ENCODE measurements at places on chromosomes 16 and 17.

GRCh38 chr16:13553453-13553985 is 366.4 kb upstream of the ERCC4 start:
- no peak for DNase-seq

GRCh38 chr16:4833584-4833983 is 13.5 kb downstream of the GLYR1 start:
- no peak for DNase-seq

GRCh38 chr17:36600936-36601302 is 464 bp upstream of the MRM1 start:
- no peak for DNase-seq

DNA sequence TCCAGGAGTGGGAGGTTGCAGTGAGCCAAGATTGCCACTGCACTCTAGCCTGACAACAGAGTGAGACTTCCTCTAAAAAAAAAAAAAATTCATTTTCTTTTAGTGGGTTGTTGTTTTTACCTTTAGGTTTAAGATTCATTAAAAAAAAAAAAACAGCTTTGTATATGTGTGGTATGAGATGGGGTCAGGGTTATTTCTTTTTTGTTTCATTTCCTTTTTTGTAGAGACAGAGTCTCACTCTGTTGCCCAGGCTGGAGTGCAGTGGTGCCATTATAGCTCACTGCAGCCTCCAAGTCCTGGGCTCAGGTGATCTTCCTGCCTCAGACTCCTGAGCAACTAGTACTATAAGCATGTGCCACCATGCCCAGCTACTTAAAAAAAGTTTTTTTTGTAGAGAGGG is 47.0 kb downstream of the BCAS3 start:
- DNase-seq = no peak

DNA sequence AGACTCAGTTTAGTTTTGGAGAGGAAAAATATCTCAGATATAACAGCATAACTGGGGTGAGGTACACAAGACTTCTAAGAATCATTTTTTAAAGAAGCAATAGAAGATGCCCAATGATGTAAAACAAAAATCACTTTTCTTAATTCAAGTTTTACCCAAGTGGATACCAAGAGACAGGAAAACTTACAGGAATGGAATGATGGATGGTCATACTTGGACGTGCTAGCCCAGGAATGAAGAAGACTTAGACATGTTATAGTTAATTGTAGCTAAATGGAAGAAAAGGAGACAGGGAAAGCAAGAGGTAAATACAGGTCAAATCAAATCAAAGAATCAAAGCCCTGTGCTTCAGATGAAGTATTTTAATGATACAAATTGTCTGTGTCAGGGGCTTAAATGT is 312.7 kb upstream of the KCNJ16 start:
- no peak for DNase-seq

- DNase-seq = no peak
These were observed 214.9 kb downstream of the STX8 start for GRCh38 chr17:9360677-9361081.

DNA sequence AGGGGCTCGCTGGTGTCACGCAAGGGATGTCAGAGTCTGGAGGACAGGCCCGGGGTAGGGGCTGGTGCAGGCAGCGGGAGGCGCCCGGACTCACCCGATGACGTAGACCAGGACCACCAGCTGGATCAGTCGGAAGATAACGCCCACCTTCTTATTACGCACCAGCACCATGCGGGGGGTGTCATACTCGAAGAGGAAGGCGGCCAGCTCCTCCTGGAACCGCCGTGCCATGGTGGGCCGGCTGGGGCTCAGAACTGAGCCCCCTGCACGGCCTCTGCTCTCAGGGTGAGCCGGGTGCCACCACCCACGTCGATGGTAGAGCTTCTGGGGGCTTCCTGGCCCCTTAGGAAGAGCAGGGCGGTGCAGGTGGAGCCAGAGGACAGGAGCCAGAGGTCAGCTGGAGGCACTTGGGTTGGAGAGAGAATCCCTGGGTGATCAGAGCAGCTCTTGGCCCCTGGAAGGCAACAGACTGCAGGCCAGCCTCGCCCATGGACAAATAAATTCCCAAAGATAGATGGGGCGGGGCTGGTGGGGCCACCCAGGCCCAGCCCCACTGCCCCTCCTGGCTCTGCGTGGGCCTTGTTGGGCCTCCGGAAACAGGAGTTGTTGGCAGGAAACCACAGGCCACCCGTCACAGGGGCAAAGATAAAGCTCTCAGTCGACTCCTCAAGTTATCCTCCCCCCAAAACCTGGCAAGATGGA is at the start of gene P2RX1:
Gene P2RX1, minus strand, starts transcription at position 471 of the 702 bp plus-strand sequence. Its CDS starts 240 bp downstream, at position 231.
- no peak for DNase-seq

DNA sequence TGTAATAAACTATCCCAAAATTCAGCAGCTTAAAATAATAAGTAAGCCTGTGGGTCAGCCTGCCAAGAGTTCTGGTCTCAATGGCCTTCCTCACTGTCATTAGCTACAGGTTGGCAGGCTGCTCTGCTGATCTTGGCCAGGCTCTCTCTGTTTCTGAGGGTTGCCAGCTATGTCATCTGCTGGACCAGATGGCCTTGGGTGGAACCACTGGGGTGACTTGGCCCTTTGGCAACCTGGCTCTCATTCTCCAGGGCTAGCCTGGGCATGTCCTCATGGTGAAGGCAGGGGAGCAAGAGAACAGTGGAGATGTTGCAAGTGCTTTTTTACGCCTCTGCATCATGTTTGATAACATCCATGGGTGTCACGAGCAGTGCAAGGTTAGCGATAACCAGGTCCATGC is 13.9 kb downstream of the ITGAM start:
- no peak for DNase-seq

DNA sequence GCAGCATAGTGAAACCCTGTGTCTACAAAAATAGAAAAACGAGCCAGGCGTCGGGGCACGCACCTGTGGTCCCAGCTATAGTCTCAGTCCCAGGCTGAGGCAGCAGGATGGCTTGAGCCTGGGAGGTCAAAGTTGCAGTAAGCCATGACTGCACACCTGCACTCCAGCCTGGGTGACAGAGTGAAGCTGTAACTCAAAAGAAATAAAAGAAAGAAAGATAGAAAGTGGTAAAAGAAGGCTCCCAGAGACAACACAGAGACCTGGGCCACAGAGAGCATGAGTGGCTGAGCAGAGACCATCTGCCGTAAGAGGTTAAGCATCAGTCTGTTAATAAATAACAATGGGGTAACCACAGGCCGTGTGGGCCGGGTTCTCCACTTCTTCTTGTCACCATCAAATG is 15.3 kb upstream of the HEXD start:
- DNase-seq = no peak

- no peak for DNase-seq
These were observed 23.7 kb downstream of the ALOX15 start for GRCh38 chr17:4617590-4618351.

GRCh38 chr17:65163990-65164495 is 26.9 kb downstream of the RGS9 start:
- DNase-seq = no peak

DNA sequence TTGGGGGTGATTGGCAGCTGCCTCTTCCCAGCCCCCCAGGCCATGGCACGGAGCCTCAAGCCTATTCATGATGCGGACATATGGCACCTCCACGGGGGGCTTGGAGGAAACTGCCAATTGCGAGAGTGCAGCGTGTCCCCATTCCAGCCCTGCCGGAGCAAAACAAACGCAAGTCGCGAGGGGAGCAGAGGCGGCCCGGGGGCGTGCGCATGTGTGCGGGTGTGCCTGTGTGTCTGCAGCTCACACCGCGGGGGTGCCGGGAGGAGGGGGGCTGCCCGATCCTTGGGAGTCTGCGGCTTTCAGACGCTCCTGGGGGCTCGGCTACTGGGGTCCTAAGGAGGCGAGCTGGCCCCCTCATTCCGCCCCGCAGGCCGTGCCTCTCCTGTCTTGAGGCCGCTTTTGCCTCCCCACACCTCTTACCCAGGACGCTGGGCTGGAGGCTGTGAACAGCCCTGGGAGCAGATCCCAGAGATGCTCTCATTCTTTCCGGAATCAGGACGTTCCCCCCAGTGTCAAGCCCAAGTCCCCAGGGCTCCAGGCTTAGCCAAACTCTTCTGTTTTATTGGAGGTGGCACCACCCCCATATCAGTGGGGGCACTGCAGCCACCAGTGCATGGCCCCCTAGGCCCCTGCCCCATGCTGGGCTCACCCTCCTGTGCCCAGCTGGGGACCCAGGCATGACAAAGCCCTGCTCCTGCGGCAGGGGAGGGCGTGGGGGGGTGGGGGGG is 29.1 kb downstream of the ENDOV start:
- no peak for DNase-seq

DNA sequence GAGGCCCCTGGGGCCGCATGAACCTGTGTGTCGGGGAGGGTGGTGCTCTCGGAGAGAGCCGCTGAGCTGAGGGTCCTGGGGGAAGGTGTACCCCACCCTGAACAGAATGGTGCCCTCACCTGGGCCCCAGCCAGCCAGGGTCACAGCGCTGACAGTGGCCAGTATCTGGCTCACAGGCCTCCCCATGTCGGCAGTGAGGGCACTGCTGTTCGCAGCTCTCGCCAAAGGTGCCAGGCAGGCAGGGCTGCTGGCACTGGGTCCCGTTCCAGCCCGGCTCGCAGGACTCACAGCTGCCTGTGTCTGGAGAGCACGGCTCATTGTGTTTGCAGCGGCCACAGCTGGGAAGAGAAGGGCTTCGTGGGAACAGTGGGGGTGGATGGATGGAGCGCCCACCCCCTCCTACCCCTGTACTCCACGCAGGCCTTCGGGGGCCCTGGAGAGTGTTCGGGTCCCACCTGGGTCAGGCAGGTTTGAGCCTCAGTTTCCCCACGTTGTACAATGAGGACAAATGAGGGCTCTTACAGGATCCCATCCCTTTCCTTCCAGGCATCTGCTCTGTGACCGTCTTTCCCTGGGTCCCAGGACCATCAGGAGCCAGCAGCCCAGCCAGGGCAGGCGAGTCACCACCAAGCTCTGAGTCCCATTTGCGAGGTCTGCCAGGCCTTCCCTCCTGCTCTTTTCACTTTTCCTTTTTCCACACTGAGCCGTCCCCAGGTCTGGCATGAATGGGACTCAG is 5.0 kb downstream of the SCARF1 start:
- no peak for DNase-seq
